ENCODE measurements at places on chromosomes 11 and 22. TPM values are rescaled to one million over a fixed set of nuclear protein-coding genes. Genes with fewer than 3 reads are reported as not detected.

DNA sequence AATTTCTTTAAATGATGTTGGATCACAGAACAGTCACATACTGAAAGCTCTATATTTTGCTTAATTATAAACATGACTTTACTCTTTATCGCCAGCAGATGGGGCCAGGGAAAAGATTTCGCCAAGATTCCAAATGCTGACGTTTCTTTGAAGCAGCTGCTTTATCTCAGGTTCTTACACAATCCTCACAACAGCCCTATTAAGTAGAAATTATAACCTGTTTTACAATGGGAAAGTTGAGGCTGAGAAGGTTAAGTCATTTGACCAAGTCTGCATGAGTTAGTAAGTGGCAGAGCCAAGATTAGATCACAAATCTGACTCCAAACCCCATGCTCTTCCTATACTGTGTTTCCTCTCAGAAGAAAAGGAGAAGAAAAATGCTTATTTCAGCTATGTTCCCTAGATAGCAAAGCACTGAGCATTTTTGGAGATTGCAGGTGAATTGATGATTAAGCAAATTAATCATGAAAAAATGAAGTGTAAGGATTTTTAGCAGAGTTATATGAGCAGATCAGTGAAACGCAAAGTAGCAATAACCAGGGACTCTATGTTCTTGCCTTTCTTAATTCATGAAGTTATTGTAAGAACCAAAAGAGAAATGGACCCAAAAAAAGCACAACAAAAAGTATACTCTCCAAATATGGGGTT is 79.0 kb downstream of the AASDHPPT start:
- DNase-seq, result no peak

DNA sequence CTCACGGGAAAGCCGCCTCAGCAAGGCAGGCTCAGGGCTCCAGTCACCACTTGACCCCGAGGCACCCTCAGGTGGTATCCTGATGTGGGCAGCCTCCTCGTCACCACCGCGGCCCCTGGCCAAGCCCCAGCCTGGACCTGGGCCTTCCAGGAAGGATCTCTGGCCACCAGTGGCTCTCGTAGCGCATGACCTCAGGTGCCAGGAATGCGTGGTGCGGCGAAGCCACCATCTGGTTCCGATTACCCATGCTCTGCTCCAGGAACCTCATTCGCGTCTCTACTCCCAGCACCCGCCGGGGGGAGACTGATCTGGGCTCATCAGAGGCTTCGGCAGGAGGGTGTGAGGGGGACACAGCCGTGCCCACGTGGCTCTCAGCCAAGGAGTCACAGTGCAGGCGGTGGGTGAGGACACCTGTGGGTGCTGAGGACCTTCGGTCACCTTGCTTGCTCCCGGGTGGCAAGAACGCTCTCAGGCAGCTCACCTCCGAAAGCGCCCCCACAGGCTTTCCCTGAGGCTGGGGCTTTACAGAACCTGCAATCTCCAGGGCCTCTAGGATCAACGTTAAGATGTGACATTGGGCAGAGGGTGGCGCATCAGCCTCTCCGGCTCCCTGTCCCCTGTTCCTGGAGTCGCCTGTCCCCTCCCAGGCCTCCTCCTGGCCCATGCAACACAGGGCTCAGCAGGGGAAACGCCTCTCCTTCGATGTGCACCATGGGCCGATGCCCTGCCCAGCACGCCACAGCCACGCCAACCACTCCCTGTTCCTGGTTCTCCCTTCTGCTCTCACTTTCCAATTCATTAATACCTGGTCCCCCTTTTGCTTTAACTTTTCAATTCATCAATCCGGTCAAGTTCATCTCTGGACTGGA is 39.0 kb downstream of the TBX1 start:
- no peak for DNase-seq

GRCh38 chr11:10858439-10859325 is 829 bp upstream of the ZBED5 start:
- peak; percentile 60 for DNase-seq

GRCh38 chr11:134887896-134888295 is 475.9 kb upstream of the B3GAT1 start:
- DNase-seq, result no peak

- no peak for DNase-seq
Observed at GRCh38 chr11:95296621-95297025, 65.6 kb upstream of the SESN3 start.

- DNase-seq, result no peak
Observed at GRCh38 chr11:45379162-45379863, 93.2 kb upstream of the SYT13 start.

GRCh38 chr11:45984192-45984591 is 61.7 kb downstream of the LARGE2 start:
- DNase-seq, result no peak

- DNase-seq, result no peak
Observed at GRCh38 chr11:130705670-130706421, 210.4 kb downstream of the SNX19 start.

- peak; percentile 12 for DNase-seq
Observed at GRCh38 chr11:32231909-32232493, 141.1 kb downstream of the RCN1 start.

- DNase-seq, result no peak
Observed at GRCh38 chr11:1652026-1652425, 22.5 kb downstream of the KRTAP5-5 start.

GRCh38 chr11:60910711-60911380 is 3.1 kb upstream of the TMEM109 start:
- no peak for DNase-seq

INCENP gene
- total RNA-seq, result 200 TPM

SERPING1 gene
- not detected for total RNA-seq

APOBEC3F gene
- 27.9 TPM for total RNA-seq

SOX10 gene
- not detected for total RNA-seq
